ENCODE measurements at places on chromosomes 4 and X.

DNA sequence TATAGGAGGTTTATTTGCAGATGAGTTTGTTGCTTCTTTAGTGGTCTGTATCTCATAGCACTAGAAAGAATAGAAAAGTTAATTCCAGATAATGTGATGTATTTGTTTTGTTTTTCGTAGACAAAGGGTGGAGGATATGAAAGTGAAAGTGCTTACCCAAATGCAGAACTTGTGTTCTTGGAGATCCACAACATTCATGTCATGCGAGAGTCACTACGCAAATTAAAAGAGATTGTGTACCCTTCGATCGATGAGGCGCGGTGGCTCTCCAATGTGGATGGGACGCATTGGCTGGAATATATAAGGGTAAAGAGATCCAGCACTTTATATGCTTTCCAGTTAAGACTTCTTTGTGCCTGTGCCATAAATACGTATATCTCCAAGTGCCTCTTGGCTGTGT is 43.3 kb downstream of the MTMR1 start:
- no peak for DNase-seq

- no peak for DNase-seq
These were observed 338.7 kb downstream of the PCDH18 start for GRCh38 chr4:137193564-137193963.

- peak; percentile 36 for DNase-seq
These were observed 226.9 kb downstream of the ARHGAP24 start for GRCh38 chr4:85701861-85702321.

DNA sequence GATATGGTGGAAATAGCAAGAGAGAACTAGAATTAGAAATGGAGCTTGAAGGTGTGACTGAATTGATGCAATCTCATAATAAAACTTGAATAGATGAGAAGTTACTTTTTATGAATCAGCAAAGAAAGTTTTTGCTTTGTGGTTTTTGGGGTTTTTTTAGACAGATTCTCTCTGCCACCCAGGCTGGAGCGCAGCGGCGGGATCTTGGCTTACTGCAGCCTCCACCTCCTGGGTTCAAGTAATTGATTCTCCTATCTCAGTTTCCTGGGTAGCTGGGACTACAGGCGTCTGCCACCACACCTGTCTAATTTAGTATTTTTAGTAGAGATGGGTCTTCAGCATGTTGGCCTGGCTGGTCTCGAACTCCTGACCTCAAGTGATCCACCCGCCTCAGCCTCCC is 23.7 kb upstream of the NEIL3 start:
- no peak for DNase-seq

DNA sequence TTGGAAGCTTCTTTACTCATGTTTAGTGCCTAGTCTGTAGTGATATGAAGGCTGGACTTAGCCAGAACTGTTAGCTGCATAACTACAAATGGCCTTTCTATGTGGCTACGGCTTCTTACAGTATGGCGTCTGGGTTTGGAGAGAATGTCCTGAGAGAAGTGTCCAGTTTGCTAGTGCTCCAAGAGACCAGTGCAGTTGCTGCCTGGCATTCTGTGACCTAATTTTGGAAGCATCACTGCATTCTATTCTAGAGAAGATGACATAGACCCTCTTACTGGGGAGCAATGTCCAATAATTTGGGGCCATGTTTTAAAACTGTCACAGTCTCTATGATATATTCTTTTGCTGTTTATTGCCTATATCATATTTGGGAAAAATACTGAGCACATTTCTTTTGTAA is 74.2 kb downstream of the STAG2 start:
- DNase-seq, result no peak

All from fibroblast of skin of scalp (primary cell).